ENCODE measurements at places on chromosomes 3 and 15.

- DNase-seq: no peak
Measured at GRCh38 chr3:54892168-54892567, 35.7 kb downstream of the LRTM1 start.

GRCh38 chr3:5184499-5184898, 3.0 kb upstream of the EDEM1 start:
- no peak for DNase-seq

DNA sequence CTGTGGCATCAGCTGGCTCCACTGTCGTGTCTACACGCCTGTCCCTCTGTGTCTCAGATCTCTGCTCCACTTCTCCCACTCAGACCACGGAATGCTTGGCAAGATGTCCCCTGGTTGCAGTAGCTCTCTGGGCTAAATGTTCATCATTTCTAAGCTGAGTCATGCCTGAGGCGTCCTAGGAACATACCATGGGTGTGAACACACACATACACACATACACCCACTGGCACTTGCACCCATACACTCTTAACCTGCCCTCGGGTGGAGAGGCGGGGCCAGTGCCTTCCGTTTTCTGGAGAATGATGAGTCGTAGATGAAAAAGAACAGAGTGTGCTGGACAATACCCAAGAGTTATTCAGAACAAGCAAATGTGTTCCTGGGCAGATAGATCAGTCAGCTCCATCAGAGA, 72.4 kb downstream of the SENP2 start:
- no peak for DNase-seq

DNA sequence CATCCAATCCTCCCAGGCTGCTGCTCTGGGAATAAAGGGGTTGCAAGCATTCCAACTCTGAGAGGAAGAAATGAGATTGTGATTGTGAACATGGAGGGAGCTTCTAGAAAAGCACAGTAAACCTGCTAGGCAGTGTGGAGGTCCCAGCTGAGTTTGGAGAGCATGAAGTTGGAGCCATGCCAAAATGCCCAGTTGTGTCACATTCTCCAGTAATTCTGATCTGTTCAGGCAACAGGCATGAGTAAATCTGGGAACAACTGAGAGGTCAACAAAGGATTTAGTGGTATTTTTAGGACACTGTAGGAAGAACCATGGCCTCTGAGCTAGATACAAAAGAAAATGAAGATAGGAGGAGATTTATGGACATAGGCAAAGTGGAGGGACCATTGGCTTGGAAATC, 74.7 kb downstream of the CYP19A1 start:
- no peak for DNase-seq
